ENCODE measurements at places on chromosomes 7 and 10.
A peak's percentile ranks its signal among the peaks of the same experiment; 100 is the strongest.

DNA sequence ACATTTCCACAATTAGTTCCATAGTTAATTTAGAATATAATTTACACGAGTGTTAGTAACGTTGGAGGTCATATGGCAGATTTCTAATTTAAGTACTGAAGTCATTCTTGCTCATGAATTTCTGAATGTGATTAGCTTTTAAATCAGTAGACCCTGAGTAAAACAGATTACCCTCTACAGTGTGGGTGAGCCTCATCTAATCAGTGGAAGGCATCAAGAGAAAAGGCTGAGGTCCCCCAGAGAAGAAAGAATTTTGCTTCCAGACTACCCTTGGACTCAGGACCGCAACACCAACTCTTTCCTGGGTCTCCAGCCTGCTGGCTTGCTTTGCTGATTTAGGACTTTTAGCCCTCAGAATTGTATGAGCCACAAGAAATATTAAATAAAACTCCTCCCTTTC is 33.2 kb downstream of the IFT22 start:
- DNase-seq = no peak

DNA sequence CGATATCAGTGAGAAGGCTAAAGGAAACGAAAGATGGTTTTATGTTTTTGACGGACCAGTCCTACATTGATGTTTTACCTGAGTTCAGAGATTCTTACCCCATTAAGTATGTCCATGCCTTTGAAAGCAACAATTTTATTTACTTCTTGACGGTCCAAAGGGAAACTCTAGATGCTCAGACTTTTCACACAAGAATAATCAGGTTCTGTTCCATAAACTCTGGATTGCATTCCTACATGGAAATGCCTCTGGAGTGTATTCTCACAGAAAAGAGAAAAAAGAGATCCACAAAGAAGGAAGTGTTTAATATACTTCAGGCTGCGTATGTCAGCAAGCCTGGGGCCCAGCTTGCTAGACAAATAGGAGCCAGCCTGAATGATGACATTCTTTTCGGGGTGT is 27.7 kb downstream of the MET start:
- DNase-seq = no peak

- DNase-seq = no peak
Measured at GRCh38 chr10:105185161-105185560, 544.1 kb downstream of the SORCS3 start.

DNA sequence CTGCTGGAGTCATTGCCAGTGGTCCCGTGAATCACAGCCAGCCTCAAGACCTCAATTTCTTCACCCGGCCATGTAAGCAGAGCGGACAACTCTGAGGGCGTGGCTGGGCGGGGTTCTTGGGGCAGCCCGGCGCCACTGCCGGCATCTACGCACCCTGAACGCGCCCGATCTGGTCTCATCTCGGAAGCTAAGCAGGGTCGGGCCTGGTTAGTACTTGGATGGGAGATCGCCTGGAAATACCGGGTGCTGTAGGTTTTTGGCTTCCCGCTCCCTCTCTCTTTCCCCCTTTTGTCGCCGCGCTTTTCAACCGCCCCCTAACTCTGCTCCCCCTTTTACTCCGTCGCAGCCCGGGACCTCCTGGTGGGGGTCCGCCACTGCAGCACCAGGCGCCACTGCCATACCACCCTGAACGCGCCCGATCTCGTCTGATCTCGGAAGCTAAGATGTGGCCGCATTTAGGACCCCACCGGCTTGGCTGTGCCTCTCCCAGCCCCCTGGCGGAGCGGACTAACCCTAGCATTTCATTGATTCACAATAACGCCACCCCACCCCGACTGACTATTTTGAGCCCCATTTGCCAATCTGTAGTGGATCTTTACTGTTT is 25.3 kb downstream of the GARIN1A start:
- DNase-seq = no peak

- DNase-seq = peak; percentile 25
Measured at GRCh38 chr10:95374597-95375209, 83.9 kb upstream of the PDLIM1 start.

DNA sequence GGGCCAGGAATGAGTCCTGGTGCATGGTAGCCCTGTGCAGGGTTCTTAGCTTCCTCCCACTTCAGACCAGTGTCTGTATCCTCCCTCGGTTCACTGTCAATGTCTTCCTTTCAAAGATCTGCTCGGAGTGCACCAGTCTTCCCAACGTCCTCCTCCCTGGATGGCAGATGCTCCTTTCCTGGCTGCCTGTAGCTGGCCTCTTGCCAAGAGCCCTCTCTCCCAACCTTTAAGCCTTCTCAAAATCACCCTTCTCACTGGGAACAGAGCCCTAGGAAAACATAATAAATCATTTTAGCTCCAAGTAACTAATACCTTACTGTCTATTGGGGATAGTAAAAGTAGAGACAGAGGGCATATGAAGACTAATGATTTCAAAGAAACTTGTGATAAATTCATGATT is 490.6 kb downstream of the CCSER2 start:
- DNase-seq = no peak

DNA sequence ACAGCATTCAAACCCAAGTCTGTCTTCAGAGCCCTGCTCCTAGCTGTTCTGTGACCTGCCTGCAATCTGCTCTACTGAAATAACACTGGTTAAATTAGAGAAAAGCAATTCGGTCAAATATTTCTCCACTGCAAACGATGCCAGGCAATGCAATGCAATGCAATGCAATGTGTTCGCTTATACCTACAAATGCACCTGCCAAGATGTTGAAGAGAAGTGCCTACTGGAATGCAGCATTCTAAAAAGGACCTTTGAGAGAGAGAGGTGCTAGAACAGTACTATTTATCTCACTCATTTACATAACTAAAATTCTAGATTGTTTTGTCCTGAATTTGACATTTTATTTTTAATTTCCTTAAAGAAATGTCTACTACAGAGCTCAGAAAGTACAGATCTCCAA is 157.3 kb upstream of the CDK1 start:
- DNase-seq = no peak

GRCh38 chr7:2719007-2719406 is 31.0 kb downstream of the AMZ1 start:
- DNase-seq = peak; percentile 61

- no peak for DNase-seq
Measured at GRCh38 chr10:51171946-51172345, 97.7 kb downstream of the PRKG1 start.

DNA sequence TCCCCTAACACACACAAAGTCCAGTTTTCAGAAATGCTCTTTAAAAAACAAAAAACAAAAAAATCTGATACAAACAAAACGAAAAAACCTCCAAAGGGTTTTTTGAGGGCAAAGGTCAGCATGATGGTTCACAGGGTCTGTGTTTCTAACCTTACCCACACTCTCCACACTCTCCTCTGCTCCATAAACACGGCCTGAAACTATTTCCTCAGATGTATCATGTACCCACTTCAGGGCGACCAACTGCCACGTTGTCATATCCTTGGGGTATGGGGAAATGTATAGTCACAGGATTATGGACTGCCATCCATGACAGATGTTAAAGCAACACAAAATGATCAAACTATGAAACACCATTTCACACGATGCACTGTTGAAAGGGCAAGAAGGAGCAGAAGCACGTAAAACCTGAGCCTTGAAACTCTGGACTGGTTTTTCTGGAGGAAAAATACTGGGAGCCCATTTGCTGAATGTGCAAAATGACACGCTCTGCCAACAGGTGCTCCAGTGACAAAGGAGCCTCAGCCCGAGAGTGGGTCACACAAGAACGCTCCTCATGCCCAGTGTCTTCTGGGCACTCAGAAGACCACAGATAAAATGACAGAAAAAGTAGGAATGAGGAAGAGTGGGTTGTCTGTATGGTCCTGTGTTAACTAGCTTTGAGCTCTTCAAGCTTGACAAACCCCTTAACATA is 15.8 kb downstream of the NAPEPLD start:
- no peak for DNase-seq

DNA sequence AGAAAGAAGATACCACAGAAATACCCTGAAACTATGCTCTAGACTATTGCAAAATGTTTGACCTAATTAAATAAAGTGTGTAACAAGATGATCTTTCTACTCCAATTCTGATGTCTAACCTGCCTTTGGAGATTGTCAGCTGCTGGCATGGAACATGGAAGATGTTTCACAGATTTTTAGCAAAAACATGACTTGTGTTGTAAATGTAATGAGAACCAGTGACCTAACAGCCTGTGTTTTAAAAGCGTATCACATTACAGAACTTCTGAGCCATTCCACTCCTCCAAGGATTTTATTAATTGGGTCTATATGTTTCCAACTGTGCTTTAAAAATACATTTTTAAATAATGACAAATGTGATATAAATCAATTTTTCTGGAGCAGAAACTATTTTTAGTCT is 526.3 kb upstream of the SEMA3D start:
- no peak for DNase-seq

DNA sequence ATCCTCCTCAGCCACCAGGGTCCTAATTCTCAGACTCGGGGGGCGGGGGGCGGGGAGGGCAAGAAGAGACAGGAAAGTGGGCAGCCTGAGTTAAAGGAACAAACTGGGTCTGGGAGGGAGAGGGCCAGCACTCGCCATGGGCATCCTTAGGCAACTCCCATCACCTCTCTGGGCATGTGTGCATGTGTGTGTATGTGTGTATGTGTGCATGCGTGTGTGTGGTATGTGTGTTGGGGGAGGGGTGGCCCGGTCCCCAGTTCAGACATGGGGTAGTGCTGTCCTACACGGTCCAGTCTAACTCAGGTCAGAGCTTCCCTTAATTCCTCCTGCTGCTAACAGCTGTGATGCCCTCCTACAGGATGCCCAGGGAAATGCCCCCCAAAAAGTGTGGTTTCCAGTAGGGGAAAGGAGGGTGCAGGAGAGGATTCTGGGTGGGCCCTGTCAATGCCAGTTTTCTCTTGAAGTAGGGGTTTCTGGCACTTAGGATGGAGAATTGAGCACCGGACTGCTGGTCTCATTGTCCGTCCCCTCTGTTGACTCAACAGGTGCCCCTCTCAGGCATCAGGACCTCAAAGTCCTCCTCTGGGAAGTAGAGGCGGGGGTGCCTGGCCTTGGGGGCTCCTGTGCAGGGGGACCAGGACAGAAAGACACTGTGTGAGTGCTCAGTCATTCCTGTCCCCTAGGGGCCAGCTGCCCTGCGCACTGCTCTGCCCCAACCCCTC is 15.1 kb upstream of the ZMIZ1 start:
- DNase-seq = no peak

DNA sequence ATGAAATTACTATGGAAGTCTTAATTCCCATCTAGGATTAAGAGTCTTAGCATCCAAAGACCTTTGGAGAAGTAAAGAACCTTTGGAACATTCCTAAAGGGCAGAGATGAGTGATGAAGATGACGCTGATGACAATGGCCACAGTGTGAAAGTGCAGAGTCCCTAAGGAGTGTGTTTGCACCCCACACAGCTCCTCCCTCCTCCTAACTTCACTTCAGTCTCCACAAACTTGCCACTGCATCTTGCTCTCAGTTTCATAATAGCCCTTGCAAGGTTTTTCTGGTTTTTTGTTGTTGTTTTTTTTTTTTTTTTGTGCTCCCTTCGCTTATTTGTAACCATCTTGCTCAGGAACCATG is 117.5 kb upstream of the ANLN start:
- DNase-seq = no peak

DNA sequence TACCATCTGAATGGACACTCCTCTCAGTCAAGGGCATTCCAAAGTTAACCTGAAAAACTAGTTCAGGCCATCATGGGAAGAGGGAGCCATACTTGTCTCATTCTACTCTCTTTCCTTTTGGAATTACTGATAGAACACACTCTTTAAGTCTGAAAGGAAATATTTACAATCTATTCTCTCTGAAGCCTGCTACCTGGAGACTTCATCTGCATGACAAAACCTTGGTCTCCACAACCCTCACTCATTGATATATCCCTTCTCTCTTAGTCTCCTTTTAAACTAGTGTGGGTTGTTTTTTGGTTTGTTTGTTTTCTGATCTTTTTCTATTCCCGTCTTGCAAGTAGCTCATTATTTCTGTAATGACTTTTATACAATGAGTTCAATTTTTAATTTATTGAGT is 169.5 kb downstream of the C1GALT1 start:
- DNase-seq = no peak

GRCh38 chr7:94295850-94296249 is 98.8 kb upstream of the COL1A2 start:
- no peak for DNase-seq

DNA sequence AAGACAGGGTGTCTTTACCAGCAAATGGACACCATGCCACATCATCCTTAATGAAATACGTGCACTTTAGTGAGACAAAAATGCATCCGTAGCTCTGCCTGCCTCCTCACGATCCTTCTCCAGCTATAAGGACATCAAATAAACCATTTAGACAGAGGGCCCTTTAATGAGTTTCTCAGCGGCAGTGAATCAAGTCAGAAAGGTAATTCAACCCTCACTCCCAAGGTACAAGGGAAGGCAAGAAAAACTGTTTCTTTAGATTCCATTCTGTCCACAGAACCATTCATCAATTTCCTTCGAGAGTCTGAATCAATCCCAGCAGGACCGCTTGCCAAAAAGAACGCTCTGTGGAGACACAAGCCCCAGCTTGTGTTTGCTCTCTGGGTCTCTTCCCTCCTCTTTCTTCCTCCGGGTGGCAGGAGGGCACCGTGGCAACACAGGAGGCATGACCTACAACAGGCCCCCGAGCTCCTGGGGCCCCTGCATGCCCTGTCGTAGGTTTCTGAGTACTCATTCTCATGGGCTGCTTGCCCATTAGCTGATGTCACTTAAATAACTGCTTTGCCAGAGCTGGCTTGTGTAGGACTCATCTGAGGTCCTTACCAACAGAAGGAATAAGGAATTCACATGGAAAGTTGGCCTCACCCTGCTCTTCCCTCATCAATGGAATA is 297.8 kb upstream of the PRKCQ start:
- DNase-seq = no peak

GRCh38 chr10:120854388-120854787 is 3.2 kb downstream of the WDR11 start:
- DNase-seq = no peak

- DNase-seq = no peak
Measured at GRCh38 chr10:75622503-75622902, 191.1 kb downstream of the LRMDA start.

DNA sequence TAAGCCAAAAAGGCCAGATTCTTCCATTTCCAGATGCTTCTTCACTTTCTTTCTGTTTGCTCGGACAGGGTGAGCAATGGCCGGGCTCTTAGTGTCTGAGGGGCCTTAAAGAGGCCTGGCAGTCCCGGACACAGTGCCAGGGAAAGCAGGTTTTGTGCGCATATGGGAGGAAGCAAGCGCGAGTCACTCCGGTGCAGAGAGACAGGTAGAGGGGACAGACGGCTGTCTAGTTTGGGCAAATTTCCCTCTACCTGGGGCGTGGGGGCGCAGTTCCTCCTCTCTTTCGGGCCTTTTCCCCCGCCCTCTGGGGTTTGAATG is 4.7 kb downstream of the NEUROD6 start:
- DNase-seq = no peak

GRCh38 chr7:114428211-114428610 is 13.6 kb downstream of the FOXP2 start:
- no peak for DNase-seq

GRCh38 chr7:117047496-117047895 is 94.2 kb downstream of the ST7 start:
- no peak for DNase-seq

GRCh38 chr10:110641256-110641655 is 2.9 kb upstream of the RBM20 start:
- DNase-seq = peak; percentile 17

- no peak for DNase-seq
Measured at GRCh38 chr10:133158437-133158755, 1.6 kb upstream of the KNDC1 start.

All from CD4-positive, alpha-beta T cell treated with Interleukin-6 at 100 ng/mL for 8 hours (primary cell).